ENCODE measurements at places on chromosomes 1 and 21.
A peak's percentile ranks its signal among the peaks of the same experiment; 100 is the strongest.

DNA sequence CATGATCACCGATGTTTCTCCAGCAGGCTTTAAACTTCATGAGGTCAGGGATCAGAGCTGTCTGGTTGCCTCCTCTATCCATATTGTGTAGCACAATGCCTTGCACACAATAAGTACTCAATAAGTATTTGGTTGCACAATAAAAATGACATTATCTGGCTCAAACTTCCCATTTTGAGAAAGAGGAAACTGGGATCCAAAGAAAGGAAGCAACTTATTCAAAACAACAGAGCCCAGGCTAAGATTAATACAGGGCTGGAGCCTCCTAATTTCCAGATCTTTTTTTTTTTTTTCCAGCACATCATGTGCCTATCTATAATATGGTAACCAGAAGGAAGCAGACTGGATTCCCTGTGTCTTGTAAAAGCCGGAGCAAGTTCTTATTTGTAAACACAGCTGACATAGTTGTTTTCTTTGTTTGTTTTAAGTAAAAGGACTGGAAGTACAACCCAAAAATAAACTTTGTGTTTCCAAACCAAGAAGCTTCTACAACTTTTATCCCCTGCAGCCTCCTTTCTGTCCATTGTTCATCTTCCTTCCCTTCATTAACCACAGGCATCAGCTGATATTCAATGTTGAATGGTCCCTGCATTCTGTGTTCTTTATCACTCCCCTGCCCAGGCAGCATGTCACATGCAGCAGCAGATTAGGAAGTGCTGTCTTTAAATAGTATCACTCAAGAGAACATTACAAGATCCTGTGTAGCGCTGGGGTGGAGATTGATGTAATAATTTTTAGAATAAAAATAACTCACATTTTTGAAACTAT, 71.2 kb upstream of the HOOK1 start:
- H3K27ac ChIP-seq = no peak overlapping the region
- H3K27me3 ChIP-seq = no peaks in the 10 kb centered on the region
- no peak overlapping the region for H3K4me3 ChIP-seq
- DNase-seq = no peak
- no peaks in the 10 kb centered on the region for H3K4me1 ChIP-seq
- H3K36me3 ChIP-seq = no peaks in the 10 kb centered on the region

DNA sequence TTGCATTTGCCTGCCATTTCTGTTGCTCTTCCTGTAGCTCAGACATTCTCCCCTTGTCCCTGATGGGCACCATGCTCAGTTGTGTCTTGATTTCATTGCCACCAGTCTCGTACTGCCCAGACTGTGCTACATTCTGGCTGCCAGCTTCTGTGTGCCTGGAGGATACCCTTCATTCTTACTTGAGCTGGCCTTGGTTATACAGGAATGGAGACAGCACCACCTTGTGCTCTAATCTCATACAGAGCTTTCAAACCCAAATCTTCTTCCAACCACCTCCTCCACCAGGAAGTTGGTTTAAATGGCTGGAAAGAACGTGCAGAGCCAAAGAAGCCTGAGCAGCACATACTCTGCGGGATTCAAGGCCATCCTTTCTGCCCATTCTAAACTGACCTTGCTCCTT, 165.3 kb downstream of the SLC35F3 start:
- H3K4me3 ChIP-seq = no peak overlapping the region
- H3K36me3 ChIP-seq = no peaks in the 10 kb centered on the region
- DNase-seq = no peak
- H3K27me3 ChIP-seq = no peaks in the 10 kb centered on the region
- no peaks in the 10 kb centered on the region for H3K4me1 ChIP-seq
- no peak overlapping the region for H3K27ac ChIP-seq

GRCh38 chr1:26696654-26697430, 1.0 kb downstream of the ARID1A start:
- H3K4me1 ChIP-seq = peaks cover 66% of the 10 kb centered on the region
- DNase-seq = peak; percentile 70
- no peak overlapping the region for H3K4me3 ChIP-seq
- H3K36me3 ChIP-seq = no peaks in the 10 kb centered on the region
- no peaks in the 10 kb centered on the region for H3K27me3 ChIP-seq

DNA sequence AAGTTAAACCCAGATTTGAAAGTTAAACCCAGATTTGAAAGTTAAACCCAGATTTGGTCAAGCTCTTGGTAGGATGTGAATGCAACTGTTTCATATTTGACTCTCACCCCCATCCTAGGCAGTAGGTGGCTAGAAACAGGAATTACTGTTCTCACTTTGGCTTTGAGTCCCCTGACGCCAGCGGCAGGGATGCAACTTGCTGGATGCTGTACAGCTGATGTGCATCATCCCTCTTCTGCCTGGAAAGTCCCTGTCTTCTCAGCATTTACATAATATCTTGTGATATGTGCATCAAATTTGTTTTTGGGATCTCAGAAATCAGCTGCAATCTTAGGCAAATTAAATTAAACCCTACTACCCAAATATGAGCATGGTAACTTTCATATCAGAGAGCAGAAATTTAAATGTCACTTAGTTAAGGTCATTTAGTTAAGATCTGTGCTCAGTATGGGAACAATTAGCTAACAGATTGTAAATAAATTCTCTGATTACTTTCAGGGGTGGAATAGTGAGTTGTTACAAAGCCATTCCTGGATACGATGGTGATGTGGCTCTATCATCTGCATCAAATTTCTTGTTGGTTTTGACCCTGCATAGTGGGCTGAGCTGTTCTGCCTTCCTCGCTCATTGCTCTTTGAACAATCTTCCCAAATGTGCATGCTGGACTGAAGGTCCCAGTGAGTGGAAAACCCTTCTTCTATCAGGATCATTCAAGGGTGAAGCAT, 6.8 kb upstream of the HAO2 start:
- no peaks in the 10 kb centered on the region for H3K4me1 ChIP-seq
- no peak overlapping the region for H3K4me3 ChIP-seq
- no peak overlapping the region for H3K27ac ChIP-seq
- H3K27me3 ChIP-seq = no peaks in the 10 kb centered on the region
- no peaks in the 10 kb centered on the region for H3K36me3 ChIP-seq

GRCh38 chr1:18166929-18167328, 59.3 kb downstream of the IGSF21 start:
- no peaks in the 10 kb centered on the region for H3K4me1 ChIP-seq
- no peak for DNase-seq
- no peaks in the 10 kb centered on the region for H3K27me3 ChIP-seq
- no peaks in the 10 kb centered on the region for H3K36me3 ChIP-seq

DNA sequence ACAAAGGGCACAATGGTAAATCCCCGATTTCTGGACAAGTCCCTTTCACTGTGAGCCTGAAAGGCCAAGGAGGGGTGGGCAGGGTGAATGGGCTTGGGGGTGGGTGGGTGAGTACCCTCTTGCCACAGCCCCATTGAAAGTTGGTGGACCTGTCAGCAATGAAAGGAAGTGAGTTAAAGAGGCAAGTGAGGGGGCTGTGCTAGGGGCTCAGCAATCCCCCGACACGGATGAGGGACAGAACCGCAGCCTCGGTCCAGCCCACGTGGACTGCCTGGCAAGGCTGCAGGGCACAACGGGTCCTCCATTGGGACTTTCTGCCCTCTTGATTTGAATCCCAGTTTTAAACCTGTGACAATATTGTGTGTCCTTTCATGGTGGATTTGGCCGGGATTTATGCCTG, 255.3 kb downstream of the FOXD2 start:
- H3K4me3 ChIP-seq = no peak overlapping the region
- H3K4me1 ChIP-seq = no peaks in the 10 kb centered on the region
- no peaks in the 10 kb centered on the region for H3K27me3 ChIP-seq
- no peak for DNase-seq

- no peak overlapping the region for H3K27ac ChIP-seq
- peaks cover 2% of the 10 kb centered on the region for H3K36me3 ChIP-seq
- H3K4me1 ChIP-seq = no peaks in the 10 kb centered on the region
- DNase-seq = no peak
- H3K27me3 ChIP-seq = no peaks in the 10 kb centered on the region
Observed at GRCh38 chr1:168301664-168302320, 21.1 kb downstream of the TBX19 start.

DNA sequence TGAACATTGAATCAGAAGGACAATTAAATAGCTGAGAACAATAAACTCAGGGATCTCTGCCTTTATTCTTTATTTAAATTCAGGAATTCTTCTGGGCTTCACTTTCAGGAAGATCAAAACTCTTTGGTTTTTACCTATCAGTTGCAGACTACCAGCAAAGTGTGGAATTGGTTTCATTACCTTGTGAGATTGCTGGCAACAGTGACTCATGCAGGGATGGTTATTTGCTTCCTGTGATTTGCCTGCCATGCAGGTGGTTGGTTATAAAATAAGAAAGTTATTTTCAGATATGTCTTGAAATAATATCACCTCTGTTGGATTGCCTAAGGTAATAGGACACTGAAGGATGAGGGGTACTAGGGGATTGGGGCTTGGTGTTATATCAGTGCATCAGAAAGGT, 204.6 kb downstream of the PTBP2 start:
- no peaks in the 10 kb centered on the region for H3K36me3 ChIP-seq
- no peak for DNase-seq
- H3K27me3 ChIP-seq = no peaks in the 10 kb centered on the region
- no peak overlapping the region for H3K4me3 ChIP-seq
- no peaks in the 10 kb centered on the region for H3K4me1 ChIP-seq

DNA sequence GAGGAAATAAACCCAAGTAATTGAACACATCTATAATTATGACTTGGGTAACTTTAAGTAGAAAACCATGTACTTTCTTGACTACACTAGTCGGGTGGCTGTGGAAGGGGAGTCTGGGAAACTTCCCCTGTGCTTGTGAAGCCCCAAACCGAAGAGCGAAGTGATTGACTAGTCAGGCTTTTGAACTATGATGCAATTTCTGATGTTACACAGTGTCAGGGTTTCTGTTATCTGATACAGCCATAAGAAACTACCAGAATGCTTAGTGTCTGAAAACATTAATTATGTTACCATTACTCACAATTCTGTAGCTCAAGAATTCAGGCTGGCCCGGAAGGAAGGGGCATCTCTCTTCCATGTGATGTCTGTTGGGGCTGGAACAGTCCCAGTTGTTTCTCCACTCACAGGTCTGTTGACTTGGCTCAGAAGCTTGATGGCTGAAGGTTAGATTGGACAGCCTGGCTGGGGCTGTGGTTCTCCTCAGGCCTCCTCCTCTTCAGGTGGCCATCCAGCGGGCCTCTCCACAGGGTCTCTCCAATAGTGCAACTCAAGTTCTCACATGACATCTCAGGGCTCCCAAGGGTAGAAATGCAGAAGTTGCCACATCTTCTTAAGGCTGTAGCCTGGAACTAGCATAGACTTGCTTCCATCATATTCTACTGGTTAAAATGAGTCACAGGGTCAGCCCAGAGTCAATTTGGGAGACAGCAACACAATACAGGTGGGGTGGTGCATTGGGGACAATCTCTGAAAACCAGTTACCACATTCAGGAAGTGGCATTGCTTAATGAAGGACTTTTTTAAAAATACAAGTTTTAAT, 8.3 kb upstream of the C8B start:
- no peak overlapping the region for H3K4me3 ChIP-seq
- DNase-seq = no peak
- no peaks in the 10 kb centered on the region for H3K36me3 ChIP-seq
- H3K27ac ChIP-seq = no peak overlapping the region
- H3K27me3 ChIP-seq = no peaks in the 10 kb centered on the region

DNA sequence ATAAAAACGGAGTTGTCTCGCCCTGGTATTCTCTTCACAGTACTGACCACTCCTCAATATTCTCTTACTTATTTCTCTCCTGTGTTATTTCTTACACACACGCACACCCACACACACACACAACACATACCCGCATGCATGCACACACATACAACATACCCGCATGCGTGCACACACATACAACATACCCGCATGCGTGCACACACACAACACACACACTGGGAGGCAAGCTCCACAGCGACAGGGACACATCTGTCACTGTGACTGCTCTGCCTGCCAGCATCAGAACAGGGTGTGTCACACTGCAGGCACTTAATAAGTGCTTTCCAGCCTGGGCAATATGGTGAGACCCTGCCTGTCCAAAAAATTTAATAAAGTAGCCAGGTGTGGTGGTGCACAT, 20.8 kb upstream of the DDOST start:
- H3K4me3 ChIP-seq = no peak overlapping the region
- no peaks in the 10 kb centered on the region for H3K36me3 ChIP-seq
- H3K27me3 ChIP-seq = peaks cover 2% of the 10 kb centered on the region
- peaks cover 7% of the 10 kb centered on the region for H3K4me1 ChIP-seq
- no peak for DNase-seq
- no peak overlapping the region for H3K27ac ChIP-seq

- no peaks in the 10 kb centered on the region for H3K27me3 ChIP-seq
- H3K27ac ChIP-seq = no peak overlapping the region
- H3K36me3 ChIP-seq = peaks cover 26% of the 10 kb centered on the region
Observed at GRCh38 chr1:151024540-151025146, 11.7 kb upstream of the BNIPL start.

DNA sequence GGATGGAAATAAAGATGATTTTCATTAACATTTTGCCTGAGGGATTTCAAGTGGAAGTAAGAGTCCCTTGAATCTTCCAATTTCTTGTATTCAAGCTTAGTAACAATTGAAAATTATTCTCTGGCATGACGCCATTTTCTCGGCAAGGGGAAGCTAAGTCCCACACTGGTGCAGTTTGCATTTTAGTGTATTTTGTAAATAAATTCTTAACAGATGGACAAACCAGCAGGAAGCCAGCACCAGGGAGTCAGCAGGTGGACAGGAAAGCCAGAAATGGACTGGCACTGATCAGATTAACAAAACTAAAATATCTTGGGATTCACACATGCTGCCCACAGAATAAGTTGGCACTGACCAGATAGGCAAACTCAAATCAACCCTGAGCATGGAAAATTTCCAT, 311.3 kb downstream of the LRRIQ3 start:
- H3K36me3 ChIP-seq = no peaks in the 10 kb centered on the region
- no peaks in the 10 kb centered on the region for H3K4me1 ChIP-seq
- H3K27ac ChIP-seq = no peak overlapping the region

GRCh38 chr1:37480125-37480466, 5.7 kb downstream of the ZC3H12A start:
- H3K4me1 ChIP-seq = peaks cover 60% of the 10 kb centered on the region
- peak overlapping the region; percentile 100 for H3K4me3 ChIP-seq
- no peaks in the 10 kb centered on the region for H3K27me3 ChIP-seq

DNA sequence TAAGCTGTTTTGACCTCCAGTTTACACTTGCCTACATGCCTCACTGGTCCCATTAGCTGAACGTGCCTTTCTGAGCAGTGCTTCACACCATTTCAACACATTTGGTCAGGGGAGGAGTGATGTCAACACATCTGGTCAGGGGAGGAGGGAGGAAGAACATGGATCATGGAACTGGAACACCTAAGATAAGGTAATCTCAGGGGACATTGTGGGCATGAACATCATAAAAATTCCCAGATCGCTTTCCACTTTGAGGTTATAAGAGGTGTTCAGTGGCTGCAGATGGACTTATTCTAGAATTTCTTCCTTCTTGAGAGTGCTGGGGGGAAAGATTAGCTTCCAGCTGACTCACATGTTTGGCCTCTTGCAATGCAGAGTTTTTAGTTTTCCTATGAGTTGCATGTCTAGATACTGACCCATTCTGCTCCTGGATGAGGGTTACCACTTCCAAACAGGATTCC, 2.0 kb downstream of the QSOX1 start:
- no peak overlapping the region for H3K4me3 ChIP-seq
- peaks cover 24% of the 10 kb centered on the region for H3K4me1 ChIP-seq
- no peaks in the 10 kb centered on the region for H3K36me3 ChIP-seq
- H3K27me3 ChIP-seq = no peaks in the 10 kb centered on the region
- no peak overlapping the region for H3K27ac ChIP-seq
